Stimulated activated memory B cell treated with anti-CD40 and anti-IgM and Interleukin-4, amounts not matched to agents 10 μg/mL and 1 μg/mL and 100 μg/mL, for 72 hours (primary cell): ENCODE measurements at places on chromosomes 6 and 20.

- ATAC-seq, result no peak
Measured at GRCh38 chr20:61605862-61606557, 353.9 kb downstream of the CDH4 start.

- ATAC-seq, result no peak
Measured at GRCh38 chr20:44643596-44644229, 7.8 kb downstream of the ADA start.

GRCh38 chr20:48139262-48140041 is 354.2 kb upstream of the SULF2 start:
- no peak for ATAC-seq

GRCh38 chr20:17932396-17932795 is 36.2 kb downstream of the SNX5 start:
- no peak for ATAC-seq

GRCh38 chr6:122620902-122621301 is 10.7 kb downstream of the PKIB start:
- ATAC-seq, result no peak

GRCh38 chr6:10278746-10279145 is 136.1 kb downstream of the TFAP2A start:
- ATAC-seq, result no peak

- no peak for ATAC-seq
Measured at GRCh38 chr20:38187517-38187916, 22.4 kb upstream of the TGM2 start.

DNA sequence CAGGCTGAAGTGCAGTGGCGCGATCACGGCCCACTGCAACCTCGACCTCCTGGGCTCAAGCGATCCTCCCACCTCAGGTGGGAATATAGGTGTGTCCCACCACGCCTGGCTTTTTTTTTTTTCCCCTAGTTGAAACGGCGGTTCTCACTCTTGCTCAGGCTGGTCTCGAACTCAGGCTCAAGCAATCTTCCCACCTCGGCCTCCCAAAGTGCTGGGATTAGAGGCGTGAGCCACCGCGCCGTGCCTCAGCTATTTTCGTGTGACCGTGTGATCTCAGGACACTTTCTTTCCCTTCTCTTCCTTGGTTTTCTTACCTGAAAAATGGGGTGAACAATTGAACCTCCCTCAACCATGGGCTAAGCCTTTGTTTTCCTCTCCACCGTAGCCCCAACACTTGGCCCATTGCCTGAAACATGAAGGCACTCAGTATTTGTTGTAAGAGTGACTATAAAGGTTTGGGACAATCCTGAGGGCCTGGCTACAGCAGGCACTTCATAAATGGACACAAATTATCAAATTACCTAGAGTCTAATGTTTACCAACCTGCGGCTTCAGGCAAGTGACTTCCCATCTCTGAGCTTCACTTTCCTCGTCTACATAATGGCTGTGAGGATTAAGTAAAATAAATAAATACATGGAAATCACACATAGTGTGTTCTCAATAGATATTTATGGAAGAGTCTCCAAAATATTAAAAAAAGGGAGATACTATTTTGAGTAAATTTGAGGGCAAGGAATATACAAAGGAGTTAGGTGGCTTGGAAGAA is 31.4 kb upstream of the ID1 start:
- ATAC-seq, result no peak

GRCh38 chr6:119799596-119800509 is 450.3 kb upstream of the MAN1A1 start:
- ATAC-seq, result no peak

GRCh38 chr6:3139090-3139903 is 18.0 kb downstream of the TUBB2A start:
- ATAC-seq, result peak; percentile 73

DNA sequence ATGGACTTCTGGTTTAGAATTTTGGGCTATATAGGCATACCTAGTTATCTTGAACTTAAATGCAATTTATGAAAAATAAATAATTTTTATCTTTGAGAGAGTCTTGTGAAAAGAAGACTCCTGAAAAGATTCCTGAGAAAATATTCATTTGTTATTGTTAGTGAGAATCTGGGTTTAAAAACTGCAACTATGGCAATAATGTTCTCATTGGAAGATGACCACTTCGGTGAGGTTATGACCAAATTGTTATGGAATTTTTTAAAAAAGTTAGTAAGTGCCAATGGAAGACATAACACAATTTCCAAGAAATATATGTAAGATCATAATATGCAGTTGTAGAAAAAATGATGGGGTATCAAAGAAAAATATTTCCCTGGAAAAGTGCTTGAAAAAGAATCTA is 46.3 kb downstream of the GRIK2 start:
- no peak for ATAC-seq

GRCh38 chr6:162387718-162388382 is 339.7 kb downstream of the PRKN start:
- ATAC-seq, result no peak

- ATAC-seq, result no peak
Measured at GRCh38 chr6:150719831-150720230, 120.1 kb downstream of the PLEKHG1 start.

DNA sequence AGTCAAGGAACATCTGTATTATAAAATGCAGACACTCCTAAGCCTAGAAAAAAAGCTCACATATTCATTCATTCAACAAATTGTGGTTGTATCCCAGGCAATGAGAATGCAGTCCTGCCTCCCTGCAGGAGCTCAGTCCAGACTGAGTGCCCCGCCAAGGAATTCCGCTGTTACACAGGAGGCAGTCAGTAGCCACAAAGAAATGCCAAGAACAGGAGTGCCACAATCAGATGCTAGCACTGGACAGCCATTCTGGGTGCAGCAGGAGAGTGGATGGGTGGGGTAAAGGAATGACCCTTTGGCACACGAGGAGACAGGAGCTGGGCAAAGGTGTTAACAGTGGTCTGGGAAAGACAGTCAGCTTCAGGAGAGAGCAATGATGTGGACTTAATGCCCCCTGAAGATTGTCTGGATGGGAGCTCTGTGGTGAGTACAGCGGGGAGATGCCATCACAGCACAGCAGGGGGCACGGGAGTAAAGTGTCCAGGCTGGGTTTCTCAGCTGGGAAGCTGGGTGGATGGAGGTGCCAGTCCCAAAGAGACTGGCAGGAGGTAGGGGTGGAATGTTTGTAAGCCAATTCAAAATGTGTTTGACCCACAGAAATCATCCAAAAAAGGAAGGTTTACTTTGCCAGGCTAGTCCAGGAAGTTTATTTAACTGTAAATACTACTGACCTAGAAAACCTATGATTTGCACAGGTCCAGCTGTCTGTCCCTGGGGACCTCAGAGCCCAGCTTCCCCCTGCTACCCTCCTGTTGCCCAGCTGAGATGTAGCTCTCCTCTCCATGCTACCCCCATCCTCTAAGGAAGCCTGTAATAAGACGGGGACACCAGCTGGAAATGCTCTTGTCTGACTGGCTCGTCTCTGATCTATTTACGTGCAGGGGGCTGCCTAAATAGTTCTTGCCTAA is 84.1 kb downstream of the SLC23A2 start:
- no peak for ATAC-seq

DNA sequence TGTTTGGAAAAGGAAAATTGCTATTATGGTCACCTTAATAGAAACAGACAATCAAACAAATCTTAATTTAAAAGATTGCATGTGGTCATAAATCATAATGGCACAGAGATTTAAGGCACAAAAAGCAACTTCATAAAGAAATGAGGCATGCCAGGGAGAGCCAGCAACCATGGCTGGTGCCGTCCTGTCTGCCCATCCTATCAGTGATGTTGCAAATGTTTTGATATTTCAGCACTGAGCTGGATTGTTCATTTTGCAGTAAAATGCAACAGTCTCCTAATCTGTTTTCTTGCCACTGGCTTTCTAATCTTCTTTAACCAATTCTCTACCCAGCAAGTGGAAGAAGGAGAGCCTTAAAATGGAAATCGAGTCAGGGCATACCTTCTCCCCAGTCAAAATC is 249.8 kb downstream of the SAMD5 start:
- no peak for ATAC-seq
